ENCODE measurements at places on chromosomes 3 and 15. TPM values are rescaled to one million over a fixed set of nuclear protein-coding genes. Genes with fewer than 3 reads are reported as not detected.

Gene MASP1
- total RNA-seq, result not detected

Gene EXD1
- total RNA-seq, result not detected

Gene OR5K2
- not detected for total RNA-seq

Gene EIF4A2
- 563 TPM for total RNA-seq

Gene STRIT1
- not detected for total RNA-seq

Gene PPP1R14D
- total RNA-seq, result not detected

Gene SKIL
- total RNA-seq, result 29.0 TPM

- H3K27me3 ChIP-seq, result no peaks in the 10 kb centered on the region
- H3K27ac ChIP-seq, result no peak overlapping the region
- no peaks in the 10 kb centered on the region for H3K4me1 ChIP-seq
- no peak overlapping the region for H3K4me3 ChIP-seq
Measured at GRCh38 chr3:118538187-118538586, 496.5 kb downstream of the IGSF11 start.

DNA sequence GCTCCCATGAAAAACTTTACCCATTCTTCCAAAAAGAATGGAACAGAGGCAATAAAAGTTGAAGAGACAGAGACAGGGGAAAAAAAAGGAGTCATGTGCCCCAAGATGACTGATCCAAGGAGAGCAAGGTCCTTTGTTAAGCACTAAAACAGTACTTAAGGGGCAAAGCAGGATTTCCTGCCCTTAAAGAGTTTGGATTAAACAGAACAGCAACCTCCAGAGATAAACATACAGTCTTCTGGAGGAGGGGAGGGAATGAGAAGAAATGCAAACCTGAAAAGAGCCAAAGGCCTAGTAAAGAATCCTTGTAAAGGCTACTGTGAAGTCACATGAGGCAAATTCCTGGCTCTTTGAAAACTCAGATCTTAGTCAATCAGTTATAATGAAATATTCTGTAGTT is 38.2 kb downstream of the SHQ1 start:
- peaks cover 2% of the 10 kb centered on the region for H3K36me3 ChIP-seq
- no peaks in the 10 kb centered on the region for H3K4me1 ChIP-seq
- no peak for DNase-seq

DNA sequence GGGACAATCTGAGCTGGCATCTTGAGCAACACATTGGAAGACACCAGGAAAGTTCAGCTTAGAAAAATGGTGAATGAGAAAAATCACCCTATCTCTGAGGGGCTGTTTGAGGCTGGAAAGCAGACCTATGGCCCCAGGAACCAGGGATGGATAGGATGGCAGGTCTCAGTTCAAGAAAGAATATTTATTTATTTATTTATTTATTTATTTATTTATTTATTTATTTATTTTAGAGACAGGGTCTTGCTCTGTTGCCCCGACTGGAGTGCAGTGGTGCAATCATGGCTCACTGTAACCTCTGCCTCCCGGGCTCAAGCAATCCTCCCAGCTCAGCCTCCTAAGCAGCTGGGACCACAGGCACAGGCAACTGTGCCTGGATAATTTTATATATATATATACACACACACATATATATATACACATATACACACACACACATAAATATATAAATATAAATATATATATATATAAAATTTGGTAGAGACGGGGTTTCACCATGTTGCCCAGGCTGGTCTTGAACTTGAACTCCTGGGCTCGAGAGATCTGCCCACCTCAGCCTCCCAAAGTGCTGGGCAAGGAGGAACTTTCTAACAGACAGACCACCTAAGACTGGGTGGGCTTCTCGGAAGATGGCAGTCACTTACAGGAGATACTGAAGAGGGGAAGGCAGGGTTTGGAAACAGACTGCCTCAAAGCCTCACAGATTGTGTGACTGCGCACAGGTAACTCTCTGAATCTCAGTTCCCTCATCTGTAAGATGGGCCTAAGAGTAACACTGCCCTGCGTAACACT is 29.7 kb downstream of the CCDC13 start:
- H3K27me3 ChIP-seq, result no peaks in the 10 kb centered on the region
- no peak overlapping the region for H3K27ac ChIP-seq
- peaks cover 24% of the 10 kb centered on the region for H3K4me1 ChIP-seq
- no peak for DNase-seq
- H3K4me3 ChIP-seq, result no peak overlapping the region
- no peaks in the 10 kb centered on the region for H3K36me3 ChIP-seq

DNA sequence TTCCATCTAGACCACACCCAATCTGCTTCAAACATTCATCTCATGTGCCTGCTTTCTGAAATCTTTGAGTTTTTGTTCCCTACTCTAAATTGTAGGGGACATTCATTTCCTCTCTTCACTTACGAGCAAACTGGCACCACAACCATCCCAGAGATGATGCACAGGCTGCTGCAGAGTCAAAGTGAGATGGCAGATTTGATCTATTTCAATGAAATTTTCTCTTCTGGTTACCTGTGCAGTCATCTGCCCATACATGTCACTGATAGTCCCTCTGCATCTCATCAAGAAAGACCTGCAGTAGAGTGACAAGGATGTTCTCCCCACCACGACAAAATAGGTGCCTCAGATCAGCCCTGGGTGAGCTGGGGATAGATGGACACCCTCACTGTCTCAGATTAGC is 118.2 kb upstream of the TNFAIP8L3 start:
- no peak overlapping the region for H3K27ac ChIP-seq
- H3K4me3 ChIP-seq, result no peak overlapping the region
- no peak for DNase-seq
- no peaks in the 10 kb centered on the region for H3K27me3 ChIP-seq
- no peaks in the 10 kb centered on the region for H3K36me3 ChIP-seq

- no peak for DNase-seq
- H3K27ac ChIP-seq, result no peak overlapping the region
- H3K4me1 ChIP-seq, result no peaks in the 10 kb centered on the region
Measured at GRCh38 chr3:146750196-146750595, 145.1 kb upstream of the PLSCR5 start.

- no peaks in the 10 kb centered on the region for H3K4me1 ChIP-seq
- H3K27ac ChIP-seq, result no peak overlapping the region
- no peak for DNase-seq
- no peaks in the 10 kb centered on the region for H3K27me3 ChIP-seq
Measured at GRCh38 chr15:41022487-41023090, 69.3 kb downstream of the CHAC1 start.

DNA sequence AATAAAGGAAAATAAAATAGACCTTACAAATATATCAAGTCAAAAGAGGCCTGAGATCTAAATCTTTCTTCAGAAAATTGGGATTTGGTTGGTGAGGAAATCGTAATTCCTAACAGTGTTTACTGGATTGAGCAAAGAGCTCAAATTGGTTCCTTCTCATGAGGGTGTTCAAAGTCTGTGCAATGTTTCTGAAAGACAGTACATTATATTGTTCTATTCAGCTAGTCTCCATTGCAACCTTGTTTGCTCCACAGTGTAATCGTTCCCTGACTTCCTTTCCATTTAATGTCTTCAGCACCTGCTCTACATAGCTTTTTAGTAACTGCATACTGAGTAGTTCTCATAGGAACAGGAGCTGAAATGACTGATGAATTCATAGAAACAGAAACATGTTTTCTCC is 326.8 kb downstream of the SUCLG2 start:
- H3K27me3 ChIP-seq, result no peaks in the 10 kb centered on the region
- no peak overlapping the region for H3K27ac ChIP-seq
- DNase-seq, result no peak
- H3K36me3 ChIP-seq, result no peaks in the 10 kb centered on the region
- H3K4me1 ChIP-seq, result no peaks in the 10 kb centered on the region

GRCh38 chr3:46544771-46545503 is 21.2 kb downstream of the LRRC2 start:
- no peaks in the 10 kb centered on the region for H3K36me3 ChIP-seq
- no peak overlapping the region for H3K27ac ChIP-seq
- H3K4me3 ChIP-seq, result no peak overlapping the region
- no peaks in the 10 kb centered on the region for H3K27me3 ChIP-seq
- H3K4me1 ChIP-seq, result peaks cover 21% of the 10 kb centered on the region

DNA sequence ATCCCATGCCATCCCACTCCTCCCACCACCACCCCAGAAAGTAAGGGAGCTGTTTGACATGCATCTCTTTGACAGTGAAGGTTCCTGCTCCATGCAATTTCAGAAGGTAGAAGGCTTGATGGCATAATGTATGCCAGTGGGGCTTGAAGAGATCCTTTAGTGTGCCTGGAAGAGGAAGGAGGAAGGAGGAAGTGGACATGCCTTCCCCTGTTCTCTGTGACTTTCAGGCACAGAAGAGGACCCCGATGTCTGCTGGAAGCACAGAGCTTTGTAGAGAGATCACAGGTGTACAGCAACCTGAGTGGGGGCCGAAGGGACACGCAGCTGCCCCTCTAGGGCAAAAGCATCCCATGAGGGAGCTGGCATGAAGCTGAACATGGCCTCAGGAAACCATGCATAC is 171.6 kb downstream of the CD47 start:
- H3K27me3 ChIP-seq, result no peaks in the 10 kb centered on the region
- no peaks in the 10 kb centered on the region for H3K36me3 ChIP-seq
- no peaks in the 10 kb centered on the region for H3K4me1 ChIP-seq
- DNase-seq, result no peak

GRCh38 chr3:9916734-9917680 is at the start of gene IL17RC:
IL17RC (plus strand) TSS chr3:9917098; CDS start chr3:9917316, 218 bp downstream.
- DNase-seq, result no peak
- no peaks in the 10 kb centered on the region for H3K36me3 ChIP-seq
- no peaks in the 10 kb centered on the region for H3K27me3 ChIP-seq
- H3K4me3 ChIP-seq, result peak within 1 kb of the TSS; percentile 49
- H3K4me1 ChIP-seq, result peaks cover 9% of the 10 kb centered on the region

- H3K36me3 ChIP-seq, result no peaks in the 10 kb centered on the region
- DNase-seq, result no peak
- H3K4me1 ChIP-seq, result no peaks in the 10 kb centered on the region
- H3K27ac ChIP-seq, result no peak overlapping the region
- H3K27me3 ChIP-seq, result no peaks in the 10 kb centered on the region
- H3K4me3 ChIP-seq, result no peak overlapping the region
Measured at GRCh38 chr15:39468331-39468730, 112.5 kb upstream of the THBS1 start.

- H3K27ac ChIP-seq, result no peak overlapping the region
- no peak for DNase-seq
- H3K36me3 ChIP-seq, result no peaks in the 10 kb centered on the region
- peak overlapping the region; percentile 57 for H3K4me3 ChIP-seq
- no peaks in the 10 kb centered on the region for H3K27me3 ChIP-seq
Measured at GRCh38 chr3:141686466-141687291, 51.4 kb upstream of the RNF7 start.

- H3K27me3 ChIP-seq, result no peaks in the 10 kb centered on the region
- no peak overlapping the region for H3K4me3 ChIP-seq
- H3K36me3 ChIP-seq, result peaks cover 10% of the 10 kb centered on the region
- no peak overlapping the region for H3K27ac ChIP-seq
Measured at GRCh38 chr3:67529337-67529736, 125.1 kb downstream of the SUCLG2 start.

- no peak overlapping the region for H3K27ac ChIP-seq
- no peak overlapping the region for H3K4me3 ChIP-seq
- H3K27me3 ChIP-seq, result no peaks in the 10 kb centered on the region
- no peak for DNase-seq
- H3K4me1 ChIP-seq, result no peaks in the 10 kb centered on the region
Measured at GRCh38 chr3:135809021-135809634, 156.4 kb upstream of the PPP2R3A start.

- H3K4me3 ChIP-seq, result no peak overlapping the region
- H3K27ac ChIP-seq, result no peak overlapping the region
- H3K27me3 ChIP-seq, result no peaks in the 10 kb centered on the region
Measured at GRCh38 chr3:189771842-189772450, 140.8 kb downstream of the TP63 start.

GRCh38 chr15:69013726-69014406 is 629 bp upstream of the NOX5 start:
- no peak overlapping the region for H3K27ac ChIP-seq
- no peaks in the 10 kb centered on the region for H3K4me1 ChIP-seq
- H3K4me3 ChIP-seq, result no peak overlapping the region
- no peaks in the 10 kb centered on the region for H3K36me3 ChIP-seq

GRCh38 chr15:60795471-60795870 is 316.5 kb upstream of the ICE2 start:
- no peaks in the 10 kb centered on the region for H3K27me3 ChIP-seq
- H3K27ac ChIP-seq, result no peak overlapping the region
- H3K4me3 ChIP-seq, result no peak overlapping the region
- no peaks in the 10 kb centered on the region for H3K36me3 ChIP-seq
- no peak for DNase-seq

GRCh38 chr3:123818921-123819429 is 65.2 kb downstream of the MYLK start:
- H3K4me3 ChIP-seq, result no peak overlapping the region
- no peaks in the 10 kb centered on the region for H3K27me3 ChIP-seq
- no peaks in the 10 kb centered on the region for H3K4me1 ChIP-seq
- DNase-seq, result no peak
- H3K36me3 ChIP-seq, result no peaks in the 10 kb centered on the region
- H3K27ac ChIP-seq, result no peak overlapping the region

DNA sequence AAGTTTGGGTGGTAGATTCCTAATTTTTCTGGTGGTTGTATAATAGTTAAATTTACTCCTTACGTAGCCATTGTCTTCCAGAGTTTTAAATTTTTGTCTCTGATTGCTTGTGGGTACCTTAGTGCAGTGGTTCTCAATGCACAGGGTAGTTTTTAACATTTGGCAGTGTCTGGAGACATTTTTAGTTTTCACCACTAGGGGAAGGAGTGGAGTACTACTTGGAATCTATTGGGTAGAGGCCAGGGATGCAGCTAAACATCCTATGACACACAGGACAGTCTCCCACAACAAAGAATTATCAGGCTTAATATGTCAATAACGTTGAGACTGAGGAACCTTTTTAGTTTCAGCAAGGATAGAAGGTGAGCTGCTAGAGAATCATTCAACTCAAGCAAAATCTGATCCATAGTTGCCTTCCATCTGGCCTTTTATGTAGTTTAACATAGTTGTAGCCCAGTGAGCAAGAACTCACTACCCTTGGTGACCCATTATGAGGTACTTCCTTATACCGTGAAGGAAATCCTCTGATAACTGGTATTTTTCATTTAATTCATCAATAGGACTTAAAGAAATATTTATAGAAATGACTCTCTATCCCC is 8.6 kb upstream of the STX19 start:
- H3K27me3 ChIP-seq, result no peaks in the 10 kb centered on the region
- H3K36me3 ChIP-seq, result no peaks in the 10 kb centered on the region
- H3K4me3 ChIP-seq, result no peak overlapping the region
- H3K4me1 ChIP-seq, result no peaks in the 10 kb centered on the region
- no peak overlapping the region for H3K27ac ChIP-seq

DNA sequence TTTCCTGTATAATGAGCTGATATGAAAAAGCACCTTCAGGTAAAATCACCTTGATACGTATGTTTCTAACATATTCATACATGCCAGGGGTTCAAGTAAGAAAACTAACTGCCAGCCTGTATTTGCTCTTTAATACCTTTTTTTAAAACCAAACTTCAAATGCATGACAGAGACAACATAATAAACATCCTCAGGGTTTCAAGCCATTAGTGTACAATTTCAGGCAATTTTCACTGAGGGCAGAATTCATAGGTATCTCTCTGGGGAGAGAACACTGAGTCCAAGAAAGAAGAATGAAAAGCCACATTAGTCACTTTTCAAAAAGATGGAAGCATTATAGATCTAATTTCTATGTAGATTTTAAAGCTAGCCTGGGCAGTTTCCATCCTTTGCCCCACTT is 26.9 kb downstream of the MINDY4B start:
- no peak overlapping the region for H3K27ac ChIP-seq
- H3K36me3 ChIP-seq, result no peaks in the 10 kb centered on the region
- no peaks in the 10 kb centered on the region for H3K4me1 ChIP-seq
- H3K27me3 ChIP-seq, result no peaks in the 10 kb centered on the region

GRCh38 chr3:126521122-126521891 is 2.6 kb upstream of the CHST13 start:
- no peak overlapping the region for H3K27ac ChIP-seq
- H3K36me3 ChIP-seq, result no peaks in the 10 kb centered on the region
- peaks cover 3% of the 10 kb centered on the region for H3K27me3 ChIP-seq
- H3K4me3 ChIP-seq, result no peak overlapping the region

GRCh38 chr15:90610190-90610589 is 80.5 kb downstream of the CRTC3 start:
- no peak for DNase-seq
- peaks cover 8% of the 10 kb centered on the region for H3K4me1 ChIP-seq
- no peak overlapping the region for H3K4me3 ChIP-seq
- no peak overlapping the region for H3K27ac ChIP-seq
- no peaks in the 10 kb centered on the region for H3K27me3 ChIP-seq

Data from CD8-positive, alpha-beta memory T cell (primary cell).